Stimulated activated CD8-positive, alpha-beta memory T cell treated with anti-CD3 and anti-CD28 coated beads, Interleukin-15, amount 100 ng/mL, for 48 hours (primary cell): ENCODE measurements at places on chromosomes 11 and 22.

- no peak for DNase-seq
Observed at GRCh38 chr22:17407643-17408042, 38.4 kb downstream of the CECR2 start.

- no peak for DNase-seq
Observed at GRCh38 chr11:97567801-97568200, 1178.0 kb downstream of the JRKL start.

DNA sequence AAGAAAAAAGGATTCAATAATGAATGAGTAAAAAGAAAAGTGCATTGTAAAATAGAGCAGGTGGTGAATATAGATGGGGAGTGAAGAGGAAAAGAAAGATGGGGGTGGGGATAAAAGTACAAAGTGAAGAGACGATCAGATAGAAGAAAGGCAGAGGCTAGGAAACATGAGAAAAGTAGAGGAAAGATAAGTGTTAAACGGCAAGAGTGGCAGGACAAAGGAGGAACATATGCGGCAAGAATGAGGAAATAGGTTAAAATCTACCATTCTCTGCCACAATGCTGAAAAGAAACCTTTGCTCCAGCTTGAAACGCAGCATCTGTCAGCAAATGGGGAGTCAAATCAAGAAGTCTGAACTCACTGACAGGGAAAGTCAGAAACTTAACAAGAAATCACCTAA is 6.8 kb downstream of the FUT4 start:
- no peak for DNase-seq

DNA sequence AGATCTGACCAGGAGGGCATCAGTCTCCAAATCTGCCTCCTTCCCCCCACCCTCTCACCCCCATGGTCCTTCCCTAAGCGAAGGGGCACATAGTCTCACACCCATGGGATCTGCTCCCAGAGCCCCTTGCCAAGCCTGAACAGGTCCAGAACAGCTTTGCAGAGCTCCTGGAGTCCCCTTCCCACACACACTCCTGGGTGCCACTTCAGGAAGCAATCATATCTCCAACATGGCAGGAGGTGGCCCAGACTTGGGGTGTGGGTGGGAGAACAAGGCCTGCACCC is 63.0 kb downstream of the MICAL3 start:
- DNase-seq: no peak

- DNase-seq: no peak
Observed at GRCh38 chr11:86069408-86070101, 671 bp upstream of the PICALM start.

- DNase-seq: no peak
Observed at GRCh38 chr11:134657631-134658030, 245.6 kb upstream of the B3GAT1 start.

GRCh38 chr22:30265823-30266444 is 717 bp downstream of the OSM start:
- peak; percentile 85 for DNase-seq

DNA sequence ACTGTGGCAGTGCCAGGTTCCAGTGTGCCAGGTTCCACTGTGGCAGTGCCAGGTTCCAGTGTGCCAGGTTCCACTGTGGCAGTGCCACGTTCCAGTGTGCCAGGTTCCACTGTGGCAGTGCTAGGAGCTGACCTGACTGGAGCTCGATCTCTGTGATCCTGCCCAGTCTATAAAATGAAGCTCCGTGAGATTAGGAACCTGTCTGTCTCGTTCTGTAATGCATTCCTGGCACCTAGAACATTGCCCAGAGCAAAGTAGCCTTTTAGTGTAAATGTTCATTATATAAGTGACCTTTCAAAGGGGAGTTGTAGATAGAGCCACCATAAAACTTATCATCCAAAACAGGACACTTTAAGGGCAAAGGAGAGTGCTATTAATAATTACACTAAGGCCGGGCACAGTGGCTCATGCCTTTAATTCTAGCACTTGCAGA is 36.0 kb downstream of the ART5 start:
- no peak for DNase-seq

GRCh38 chr11:6687876-6688275 is 4.7 kb upstream of the MRPL17 start:
- no peak for DNase-seq

DNA sequence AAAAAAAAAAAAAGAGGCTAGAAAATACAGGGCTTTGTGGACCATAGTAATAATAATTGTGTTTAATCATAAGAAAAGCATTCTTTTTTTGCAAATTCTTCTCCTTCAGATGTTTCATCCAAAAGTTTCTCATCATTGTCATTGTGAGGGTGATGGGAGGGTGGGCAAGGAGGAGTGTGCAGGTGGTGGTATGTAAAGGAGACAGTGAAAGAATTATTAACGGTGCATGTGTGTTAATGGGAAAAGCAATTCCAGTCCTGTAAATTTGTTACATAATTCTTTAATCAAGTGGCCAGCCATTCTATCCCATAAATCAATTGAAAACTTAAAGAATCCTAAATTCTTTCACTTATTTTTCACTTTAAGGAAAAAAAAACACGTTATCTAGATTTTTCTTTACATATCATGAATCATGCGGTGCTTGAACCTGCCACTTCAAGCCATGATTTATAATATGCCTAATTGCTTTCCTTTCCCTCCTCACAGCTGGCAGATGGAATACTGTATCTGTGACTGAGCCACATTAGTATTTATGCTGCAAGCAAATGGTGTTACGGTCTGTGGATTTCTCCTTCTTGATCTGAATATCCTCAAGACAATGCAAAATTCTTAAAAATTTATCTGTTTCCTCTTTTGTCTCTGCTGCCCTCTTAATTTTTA is 318.5 kb downstream of the JRKL start:
- no peak for DNase-seq

DNA sequence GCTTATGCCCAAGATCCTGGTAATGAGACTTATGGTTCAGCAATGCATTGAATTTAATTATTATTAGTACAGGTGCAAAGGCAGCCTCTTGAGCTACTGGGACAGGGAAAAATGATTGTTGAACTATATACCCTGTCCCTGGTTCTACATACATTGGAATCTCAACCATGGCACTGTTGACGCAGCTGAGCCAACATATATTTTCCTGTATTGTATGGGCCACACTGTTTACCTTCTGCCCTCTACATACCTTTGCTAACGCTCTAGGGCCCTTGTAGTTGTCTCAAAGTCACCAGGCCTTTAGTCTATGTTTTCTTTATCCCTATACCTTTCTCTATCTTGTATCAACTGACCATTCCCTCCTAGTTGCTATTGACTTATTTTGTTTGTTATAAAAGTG is 22.6 kb downstream of the KREMEN1 start:
- DNase-seq: no peak

DNA sequence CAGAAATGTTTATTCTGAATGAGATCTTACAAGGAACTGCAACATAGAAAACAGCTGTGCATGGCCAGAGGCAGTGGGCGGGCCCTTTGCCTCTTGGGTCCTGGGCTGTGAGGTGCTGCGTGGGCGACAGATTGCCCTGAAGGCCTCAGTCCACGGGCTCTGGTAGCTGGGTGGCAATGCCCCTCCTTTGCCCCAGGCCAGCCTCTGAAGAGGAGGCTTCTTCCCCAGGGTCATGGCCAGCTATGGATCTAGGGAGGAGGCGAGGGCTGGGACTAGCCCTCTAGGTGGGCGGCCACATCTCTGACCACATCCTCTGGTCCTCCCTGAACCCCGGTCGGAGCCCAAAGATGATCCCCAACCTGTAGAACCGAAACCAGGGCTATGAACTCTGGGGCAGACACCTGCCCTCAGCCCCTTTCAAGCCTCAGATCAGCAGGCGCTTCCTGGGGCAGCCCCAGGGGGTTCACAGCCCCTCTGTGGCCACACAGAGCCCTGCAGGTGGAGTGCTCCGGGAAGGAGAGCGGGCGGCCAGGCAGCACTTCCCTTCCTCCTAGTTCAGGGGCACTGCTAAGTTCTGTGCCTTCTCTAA is 6.6 kb upstream of the CDC42BPG start:
- DNase-seq: peak; percentile 71

DNA sequence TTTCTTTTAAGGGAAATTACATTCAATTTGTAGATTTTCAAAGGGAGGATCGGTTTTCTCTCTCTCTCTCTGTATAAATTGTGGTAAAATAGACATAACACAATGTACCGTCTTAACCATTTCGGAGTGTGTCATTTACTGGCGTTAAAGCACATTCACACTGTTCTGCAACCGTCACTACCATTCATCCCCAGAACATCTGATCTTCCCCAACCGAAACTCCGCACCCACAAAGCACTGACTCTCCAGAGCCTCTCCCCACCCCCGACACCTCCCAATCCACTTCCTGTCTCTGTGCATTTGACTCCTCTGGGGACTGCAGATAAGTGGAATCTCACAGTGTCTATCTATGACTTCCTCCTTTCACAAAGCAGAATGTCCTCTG is 15.9 kb upstream of the GRAMD4 start:
- peak; percentile 66 for DNase-seq

- no peak for DNase-seq
Observed at GRCh38 chr11:1560649-1561251, 11.3 kb downstream of the DUSP8 start.

DNA sequence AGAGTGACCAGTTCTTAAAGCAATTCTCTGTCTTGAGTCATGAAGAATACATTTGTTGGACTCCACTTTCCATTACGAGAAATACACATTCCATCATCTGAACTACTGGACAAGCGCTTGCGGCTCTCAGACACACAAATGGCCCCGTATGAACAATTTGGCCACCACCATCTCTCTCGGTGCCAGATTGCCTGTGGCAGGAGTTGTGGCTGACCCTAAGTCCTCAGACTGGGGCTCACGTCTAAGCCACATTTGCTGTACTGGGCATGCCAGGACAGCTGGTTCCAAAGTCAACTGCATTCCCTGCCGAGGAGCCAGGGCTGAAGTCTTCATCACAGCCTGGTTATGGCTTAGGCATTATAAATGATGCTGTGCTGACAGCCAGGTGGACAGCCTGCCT is 227.5 kb downstream of the MIAT start:
- no peak for DNase-seq

GRCh38 chr11:60936467-60937143 is 12.3 kb downstream of the TMEM132A start:
- no peak for DNase-seq

- DNase-seq: no peak
Observed at GRCh38 chr22:22935056-22935545, 47.5 kb downstream of the IGLL5 start.

- DNase-seq: no peak
Observed at GRCh38 chr11:36340897-36341296, 44.8 kb downstream of the PRR5L start.

GRCh38 chr11:133957900-133958299 is 1.1 kb upstream of the IGSF9B start:
- DNase-seq: no peak

DNA sequence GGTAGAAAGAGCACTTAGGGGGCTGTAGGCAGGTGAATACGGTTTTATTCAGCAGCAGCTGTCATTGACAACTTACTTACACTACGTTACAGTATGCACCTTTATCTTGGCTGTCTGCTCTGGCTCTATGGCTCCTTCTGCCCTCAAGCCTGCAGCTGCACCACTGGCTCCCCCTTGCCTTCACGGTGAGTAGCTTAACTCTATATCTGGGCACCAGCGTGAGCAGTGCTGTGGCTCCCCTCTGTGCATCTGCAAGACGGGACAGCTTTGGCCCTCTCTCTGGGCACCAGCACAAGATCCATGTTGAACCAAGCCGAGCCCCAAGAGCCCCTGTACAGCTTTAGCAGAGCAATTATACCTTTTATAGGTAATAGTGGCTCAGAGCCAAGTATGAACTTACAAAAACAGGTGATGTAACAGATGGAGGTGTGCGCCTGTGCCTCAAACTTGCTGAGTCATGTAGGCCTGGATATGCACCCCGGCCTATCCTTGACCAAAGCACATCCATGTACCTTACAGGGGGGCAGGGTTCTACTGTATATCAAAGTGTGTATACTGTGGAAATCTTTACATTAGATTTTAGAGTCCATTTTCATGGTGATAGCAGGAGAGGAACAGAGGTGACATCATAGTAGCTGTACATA is 96.9 kb upstream of the CTSC start:
- no peak for DNase-seq

DNA sequence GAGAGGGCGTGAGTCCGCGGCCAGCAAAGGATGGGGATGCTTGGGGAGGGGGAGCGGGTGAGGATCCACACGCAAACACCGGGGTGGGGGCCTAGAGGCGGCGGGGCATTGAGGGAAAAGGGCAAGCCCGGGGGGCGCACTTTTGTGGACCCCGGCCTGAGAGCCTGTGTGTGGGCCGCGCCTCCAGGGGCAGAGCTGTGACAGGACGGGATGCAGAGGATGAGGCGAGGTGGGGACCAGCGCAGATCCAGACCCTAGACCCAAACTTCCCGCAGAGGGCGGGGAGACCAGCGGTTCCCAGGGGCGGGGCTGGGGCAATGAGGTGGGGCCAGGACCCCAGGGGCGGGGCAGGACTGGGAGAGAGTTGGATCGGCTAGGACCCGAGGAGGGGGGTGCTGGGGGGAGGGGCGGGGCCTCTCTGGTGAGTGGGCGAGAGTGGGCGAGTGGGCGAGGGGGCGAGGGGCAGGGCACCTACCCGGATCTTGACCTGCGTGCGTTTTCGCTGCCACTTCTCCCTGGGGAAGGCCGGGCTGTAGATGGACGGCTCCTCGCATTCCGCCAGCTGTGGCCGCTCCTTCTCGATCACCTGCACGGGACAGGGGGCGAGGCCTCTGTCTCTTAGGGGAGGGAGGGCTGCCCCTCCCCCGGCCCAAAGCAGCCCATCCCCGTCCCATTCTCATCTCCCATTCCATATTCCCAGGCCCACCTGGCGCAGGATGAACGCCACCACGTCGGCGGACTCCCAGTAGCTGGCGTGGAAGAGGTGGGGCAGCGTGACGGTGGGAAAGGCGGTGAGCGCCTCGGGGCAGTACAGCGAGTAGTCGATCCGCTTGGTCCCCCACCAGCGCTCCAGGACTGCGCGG is 10.6 kb downstream of the PITPNM1 start:
- DNase-seq: no peak

- no peak for DNase-seq
Observed at GRCh38 chr22:47396105-47396504, 633.7 kb downstream of the TBC1D22A start.

GRCh38 chr22:29710922-29711593 is 8.7 kb upstream of the CABP7 start:
- no peak for DNase-seq

DNA sequence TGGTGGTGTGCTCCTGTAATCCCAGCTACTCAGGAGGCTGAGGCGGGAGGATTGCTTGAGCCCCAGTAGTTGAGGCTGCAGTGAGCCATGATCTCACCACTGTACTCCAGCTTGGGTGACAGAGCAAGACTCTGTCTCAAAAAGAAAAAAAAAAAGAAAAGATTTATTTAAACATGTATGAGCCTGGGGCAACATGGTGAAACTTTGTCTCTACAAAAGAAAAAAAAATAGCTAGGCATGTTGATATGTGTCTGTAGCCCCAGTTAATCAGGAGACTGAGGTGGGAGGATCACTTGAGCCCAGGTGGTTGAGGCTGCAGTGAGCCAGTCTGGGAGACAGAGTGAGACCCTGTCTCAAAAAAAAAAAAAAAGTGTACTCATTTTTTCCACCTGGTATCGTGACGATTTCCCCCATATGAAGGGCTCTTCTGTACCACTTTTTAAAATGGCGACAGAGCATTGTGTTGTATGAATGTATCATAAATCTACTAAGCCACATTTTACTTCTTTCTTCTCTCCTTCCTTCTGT is 16.4 kb upstream of the KCTD14 start:
- DNase-seq: no peak

- no peak for DNase-seq
Observed at GRCh38 chr22:49039625-49040024, 788.0 kb downstream of the BRD1 start.

GRCh38 chr11:22341588-22341931 is 3.4 kb downstream of the SLC17A6 start:
- no peak for DNase-seq

GRCh38 chr11:134367781-134368180 is 36.0 kb downstream of the GLB1L2 start:
- no peak for DNase-seq

GRCh38 chr11:104060820-104061219 is 24.4 kb downstream of the DDI1 start:
- no peak for DNase-seq
